Stimulated activated CD4-positive, alpha-beta T cell treated with anti-CD3 and anti-CD28 coated beads, Interleukin-2, amount 100 ng/mL, for 48 hours (primary cell): ENCODE measurements at places on chromosomes 7 and 10.
A peak's percentile ranks its signal among the peaks of the same experiment; 100 is the strongest.

- DNase-seq = no peak
Measured at GRCh38 chr10:44500451-44500850, 115.6 kb upstream of the CXCL12 start.

DNA sequence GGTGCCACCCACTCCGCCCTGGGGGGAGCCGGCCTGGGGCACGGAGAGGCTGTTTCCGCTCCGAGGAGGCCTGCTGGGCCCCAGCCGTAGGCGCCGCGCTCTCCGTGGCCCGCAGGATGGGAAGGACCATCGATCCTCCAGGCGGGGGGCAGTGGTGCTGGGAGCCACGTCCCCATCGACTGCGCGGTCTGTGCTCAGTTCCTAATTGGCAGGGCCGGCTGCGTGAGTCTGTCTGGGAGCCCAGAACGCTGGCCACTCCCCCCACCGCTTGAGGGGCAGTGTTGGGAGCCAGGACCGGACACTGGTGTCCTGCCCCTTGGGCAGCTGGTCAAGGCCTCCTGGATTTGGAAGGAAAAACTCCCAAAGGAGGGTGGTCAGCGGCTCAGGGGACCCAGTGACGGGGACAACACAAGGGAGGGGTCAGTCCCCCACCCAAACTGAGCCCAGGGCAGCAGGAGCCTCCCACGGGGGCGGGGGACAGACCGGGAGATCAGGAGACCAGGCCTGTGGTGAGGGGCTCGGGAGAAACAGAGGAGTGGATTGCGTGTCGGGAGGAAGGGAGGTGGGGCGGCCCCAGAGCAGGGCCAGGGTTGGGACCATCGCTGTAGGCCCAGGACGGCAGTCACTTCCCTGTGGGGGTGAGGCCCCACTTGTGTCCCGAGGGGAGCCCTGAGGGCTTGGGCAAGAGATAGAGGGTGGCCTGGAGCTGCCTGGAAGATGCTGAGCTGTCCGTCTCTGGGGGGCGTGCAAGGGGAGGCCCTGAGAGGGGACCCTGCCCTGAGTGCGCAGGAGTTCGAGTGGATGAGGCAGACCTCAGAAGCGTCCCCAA is 89.0 kb downstream of the UNCX start:
- no peak for DNase-seq

GRCh38 chr7:15430911-15431310 is 130.9 kb downstream of the AGMO start:
- no peak for DNase-seq

DNA sequence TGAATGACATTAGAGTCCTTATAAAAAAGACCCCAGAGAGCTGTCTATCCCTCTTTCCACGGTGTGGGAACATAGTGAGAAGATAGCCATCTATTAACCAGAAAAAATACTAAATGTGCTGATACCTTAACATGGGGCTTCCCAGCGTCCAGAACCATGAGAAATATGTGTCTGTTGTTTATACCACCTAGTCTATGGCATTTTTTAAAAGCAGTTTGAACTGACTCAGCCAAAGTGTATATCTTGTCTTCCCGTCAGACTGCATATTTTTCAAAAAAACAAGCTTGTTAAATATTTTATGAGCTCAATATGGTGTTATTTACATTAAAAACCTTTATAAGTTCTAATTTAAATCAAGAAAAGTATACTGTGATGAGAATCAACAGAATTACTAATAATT is 255.3 kb downstream of the HGF start:
- no peak for DNase-seq

DNA sequence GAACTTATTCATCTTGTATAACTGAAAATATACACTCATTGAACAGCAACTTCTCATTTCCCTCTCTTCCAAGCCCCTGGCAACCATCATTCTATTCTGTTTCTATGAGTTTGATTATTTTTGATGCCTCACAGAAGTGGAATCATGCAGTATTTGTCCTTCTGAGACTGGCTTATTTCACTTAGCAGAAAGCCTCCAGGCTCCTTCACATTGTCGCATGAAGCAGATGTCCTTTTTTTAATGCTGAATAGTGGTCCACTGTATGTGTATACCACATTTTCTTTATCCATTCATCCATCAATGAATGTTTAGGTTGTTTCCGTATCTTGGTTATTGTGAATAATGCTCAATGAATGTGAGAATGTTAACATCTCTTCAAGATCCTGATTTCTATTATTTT is 238.2 kb upstream of the KLF14 start:
- DNase-seq = no peak

GRCh38 chr10:93464776-93465388 is 17.3 kb downstream of the MYOF start:
- DNase-seq = no peak

DNA sequence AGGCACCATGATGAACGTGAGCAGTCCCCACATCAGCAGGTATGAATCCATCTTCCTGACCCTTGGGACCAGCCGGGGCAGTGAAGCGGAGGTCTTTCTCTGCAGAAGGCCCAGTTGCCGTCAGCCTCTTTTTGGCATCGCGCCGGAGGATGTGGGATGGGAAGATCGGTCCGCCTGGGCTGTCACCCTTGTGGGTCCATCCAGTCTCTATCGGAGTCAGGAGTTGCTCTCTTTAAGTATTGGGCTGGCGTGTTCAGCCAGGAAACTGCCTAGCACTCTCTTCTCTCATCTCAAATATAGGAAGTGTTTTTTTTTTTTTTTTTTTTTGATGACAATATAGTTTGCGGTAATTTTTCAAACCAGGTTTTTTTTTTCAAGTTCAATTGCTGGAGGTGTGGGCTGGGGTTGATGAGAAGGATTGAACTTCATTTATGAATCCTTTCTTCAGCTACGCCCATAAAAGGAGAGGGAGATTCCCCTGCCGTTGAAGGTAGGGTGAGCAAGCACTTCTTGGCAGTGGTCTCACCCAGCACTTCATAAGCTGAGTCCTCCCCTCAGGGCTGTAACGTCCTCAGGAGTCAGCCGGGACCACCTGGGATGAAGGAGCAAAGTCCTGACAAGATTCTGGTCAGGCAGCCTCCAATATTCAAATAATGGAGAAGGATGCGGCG is at the start of gene IL2RA:
TSS of gene IL2RA (minus strand) at position 267 of the 671 bp plus-strand sequence. CDS start at position 51, 216 bp downstream.
- peak; percentile 75 for DNase-seq

DNA sequence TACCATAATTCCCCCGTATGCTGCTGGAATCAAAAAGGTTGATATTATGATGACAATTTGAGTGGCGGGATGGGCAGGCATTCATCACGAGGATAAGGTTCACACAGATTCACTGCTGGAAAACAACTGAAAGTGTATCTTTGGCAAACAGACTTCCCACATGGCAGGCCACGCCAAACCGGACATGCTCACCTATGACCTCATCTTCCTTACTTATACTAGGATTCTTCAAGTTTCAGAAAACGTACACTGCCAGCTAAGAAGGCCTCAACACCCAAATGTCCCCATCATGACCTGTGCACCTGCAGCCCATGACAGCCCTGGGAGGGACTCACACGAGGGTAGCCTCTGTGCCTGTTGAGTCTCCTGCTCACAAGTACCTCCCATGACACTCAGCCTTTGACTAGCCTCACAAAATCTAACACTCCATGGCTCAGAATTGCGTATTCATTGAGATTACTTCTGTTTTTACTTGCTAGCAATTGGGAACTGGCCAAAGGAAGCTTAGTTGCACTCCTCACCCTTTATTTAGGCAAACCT is 259.0 kb upstream of the GHITM start:
- DNase-seq = no peak

DNA sequence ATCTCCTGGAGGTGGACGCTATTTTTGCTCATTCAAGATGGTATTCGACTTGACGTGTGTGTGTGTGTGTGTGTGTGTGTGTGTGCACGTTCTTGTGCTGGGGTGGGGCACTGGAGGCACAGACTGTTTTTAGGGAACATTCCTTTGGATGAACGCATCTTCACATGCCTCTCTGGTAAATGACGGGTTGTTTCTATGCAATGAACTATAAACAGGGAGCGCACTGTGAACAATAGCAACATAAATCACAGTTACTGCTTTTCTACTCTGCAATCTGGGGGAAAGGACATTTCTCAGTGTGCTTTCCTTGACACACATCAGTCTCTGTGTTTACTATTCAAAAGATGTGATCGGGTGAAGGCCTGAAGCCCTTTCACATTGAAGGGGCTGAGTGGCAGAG is 120.1 kb upstream of the PITRM1 start:
- DNase-seq = no peak

GRCh38 chr10:122544493-122544892 is 16.1 kb upstream of the DMBT1 start:
- DNase-seq = no peak

DNA sequence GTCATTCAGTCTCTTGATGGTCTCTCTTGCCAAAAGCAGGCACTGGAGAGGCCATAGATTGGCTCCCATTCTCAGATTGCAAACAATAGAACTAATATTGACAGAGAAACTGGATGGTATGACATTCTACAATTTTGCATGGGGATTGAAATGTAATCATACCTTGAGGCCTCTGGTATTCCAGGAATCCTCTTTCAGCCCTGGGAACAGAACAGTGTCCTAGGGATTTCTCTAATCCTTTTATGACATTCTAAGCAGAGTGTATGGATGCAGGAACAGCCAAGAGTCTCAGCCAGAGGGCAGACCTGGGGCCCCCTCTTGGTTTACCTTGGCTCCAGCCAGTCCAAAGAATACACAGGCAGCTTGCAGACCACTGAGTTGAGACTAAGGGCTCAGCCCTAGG is 206.4 kb downstream of the KCNMA1 start:
- DNase-seq = no peak

DNA sequence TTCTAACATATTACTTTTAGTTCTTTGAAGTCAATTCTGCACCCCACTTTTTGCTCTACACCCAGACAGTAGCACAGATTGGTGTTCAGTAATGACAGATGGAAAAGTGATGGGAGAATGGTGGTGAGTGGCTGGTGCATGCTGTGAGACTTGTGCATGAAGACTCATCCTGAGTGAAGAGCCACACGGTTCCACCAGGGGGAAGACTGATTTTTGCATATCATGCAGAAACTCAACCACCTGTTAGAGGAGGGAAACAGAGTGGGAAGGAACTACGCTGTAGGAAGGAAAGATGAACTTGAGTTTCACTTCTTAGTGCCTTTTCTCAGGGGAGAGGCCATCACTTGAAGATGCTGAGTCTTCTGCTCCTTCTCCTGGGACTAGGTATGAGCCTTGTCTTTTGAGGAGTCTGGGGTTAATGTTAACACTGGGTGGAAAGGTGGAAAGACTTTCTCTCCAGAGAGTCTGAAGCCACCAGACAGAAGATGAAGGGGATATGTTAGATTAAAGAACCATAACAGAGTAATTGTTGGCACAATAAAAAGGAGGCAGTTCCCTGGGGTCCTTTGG is 9.3 kb upstream of the PRSS1 start:
- no peak for DNase-seq

DNA sequence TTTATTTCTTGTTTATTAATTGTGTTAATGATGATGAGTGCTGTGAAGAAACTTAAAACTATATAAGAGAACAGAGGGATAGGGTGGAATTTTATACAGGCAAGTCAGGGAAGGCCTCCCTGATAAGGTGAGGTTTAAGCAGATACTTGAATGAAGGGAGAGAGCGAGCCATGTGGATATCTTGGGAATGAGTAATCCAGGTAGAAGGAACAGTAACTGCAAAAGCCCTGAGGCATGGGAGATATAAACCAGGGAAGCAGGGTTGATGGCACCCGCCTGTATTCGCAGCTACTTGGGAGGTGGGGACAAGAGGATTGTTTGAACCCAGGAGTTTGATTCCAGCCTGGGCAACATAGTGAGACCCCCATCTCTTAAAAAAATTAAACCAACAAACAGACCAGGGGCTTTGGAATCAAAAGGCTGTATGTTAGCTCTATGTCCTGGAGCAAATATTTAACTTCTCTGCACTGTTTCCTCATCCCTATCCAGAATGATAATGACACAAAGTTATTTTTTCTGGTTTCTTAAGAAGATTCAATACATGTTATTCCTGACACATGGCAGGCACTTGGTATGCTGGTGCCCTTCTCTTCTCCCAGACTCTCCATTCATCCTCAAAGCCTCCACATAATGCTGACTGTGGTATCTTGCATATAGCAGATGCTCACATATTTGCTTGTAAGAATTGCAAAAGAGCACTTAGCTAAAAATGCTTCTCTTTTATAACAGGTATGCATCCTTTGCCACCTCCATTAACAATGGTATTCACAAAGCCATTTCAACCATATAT is 169.3 kb downstream of the CHN2 start:
- DNase-seq = no peak

DNA sequence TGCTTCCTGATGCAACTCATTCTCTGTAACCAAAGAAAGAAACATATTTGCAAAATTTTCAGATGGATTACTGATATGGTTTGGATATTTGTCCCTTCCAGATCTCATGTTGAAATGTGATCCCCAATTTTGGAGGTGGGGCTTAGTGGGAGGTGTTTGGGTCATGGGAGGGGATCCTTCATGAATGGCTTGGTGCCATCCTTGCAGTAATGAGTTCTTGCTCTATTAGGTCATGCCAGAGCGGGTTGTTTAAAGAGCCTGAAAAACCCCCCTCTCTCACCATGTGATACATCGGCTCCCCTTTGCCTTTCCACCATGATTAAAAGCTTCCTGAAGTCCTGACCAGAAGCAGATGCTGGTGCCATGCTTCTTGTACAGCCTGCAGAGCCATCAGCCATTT is 43.8 kb upstream of the PRKG1 start:
- no peak for DNase-seq

DNA sequence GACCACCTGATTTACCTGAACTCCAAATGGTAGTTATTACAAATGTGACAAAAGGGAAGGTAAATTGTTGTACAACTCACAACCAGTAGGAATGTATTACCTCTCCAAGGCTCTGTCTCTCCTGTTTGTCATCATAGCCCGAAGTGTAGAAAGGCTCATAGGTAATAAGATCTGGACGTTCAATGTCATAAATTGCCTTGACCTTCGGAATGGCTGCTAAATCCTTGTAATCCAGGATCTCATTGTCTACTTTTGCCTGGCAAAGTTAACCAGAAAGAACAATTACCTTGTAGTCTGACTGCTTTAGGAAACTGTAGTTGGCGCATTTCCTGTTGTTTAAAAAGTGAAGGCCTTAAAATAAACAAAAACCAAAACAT is 68.6 kb upstream of the AFAP1L2 start:
- DNase-seq = no peak

DNA sequence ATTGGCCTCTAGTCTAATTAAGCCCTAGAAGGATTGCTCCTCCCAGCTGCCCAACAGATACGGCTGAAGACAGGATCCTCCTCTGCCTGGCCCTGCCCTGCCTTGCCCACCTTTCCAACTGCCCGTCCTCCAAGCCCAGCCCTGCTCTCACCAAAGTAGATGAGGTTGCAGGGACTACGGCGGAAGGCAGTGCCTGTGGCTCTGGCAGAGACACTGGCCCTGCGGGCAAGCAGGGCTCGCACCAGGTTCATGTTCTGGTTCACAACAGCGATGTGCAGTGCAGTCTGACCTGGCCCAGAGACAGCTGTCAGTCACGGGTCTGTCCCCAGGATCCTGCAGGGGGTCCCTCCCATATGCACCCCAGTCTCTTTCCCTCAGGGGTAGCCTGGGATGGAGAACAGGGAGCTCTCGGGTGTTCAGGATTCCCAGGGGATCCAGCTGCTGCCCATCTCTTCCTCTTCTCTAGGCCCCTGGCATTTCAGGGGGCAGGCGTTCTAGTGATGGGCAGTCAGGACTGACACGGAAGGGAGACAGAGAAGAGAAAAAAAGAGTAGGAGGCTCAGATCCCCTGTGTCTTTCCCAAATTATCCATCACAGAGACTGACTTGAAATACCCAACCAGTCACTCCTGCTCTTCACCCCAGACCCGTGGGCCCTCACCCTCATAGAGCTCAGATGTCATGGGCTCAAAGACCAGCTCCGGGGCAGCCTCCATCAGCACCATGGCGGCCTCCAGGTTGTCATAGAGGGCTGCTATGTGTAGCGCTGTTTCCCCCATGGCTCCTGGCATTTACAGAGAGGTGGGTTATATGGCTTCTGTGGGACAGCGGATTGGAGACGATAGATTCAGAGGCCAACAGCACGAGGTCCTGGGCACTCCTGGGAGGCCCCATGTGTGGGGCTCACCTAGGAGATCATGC is 8.3 kb downstream of the TRPV6 start:
- no peak for DNase-seq
